ENCODE measurements at places on chromosomes 1 and 21.

DNA sequence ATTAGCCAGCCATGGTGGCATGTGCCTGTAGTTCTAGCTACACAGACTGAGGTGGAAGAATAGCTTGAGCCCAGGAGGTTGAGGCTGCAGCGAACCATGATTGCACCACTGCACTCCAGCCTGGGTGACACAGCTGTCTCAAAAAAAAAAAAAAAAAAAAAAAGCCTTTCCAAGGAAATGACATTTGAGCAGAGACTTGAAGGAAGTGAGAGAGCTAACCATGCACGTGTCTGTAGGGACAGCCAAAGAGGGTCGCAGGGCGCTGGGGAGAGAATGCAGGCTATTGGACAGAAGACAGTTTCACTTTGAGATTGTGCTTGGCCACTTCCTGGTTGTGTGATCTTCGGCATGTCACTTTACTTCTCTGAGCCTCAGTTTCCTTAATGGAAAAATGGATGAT, 6.8 kb downstream of the HCRTR1 start:
- no peak for DNase-seq

GRCh38 chr1:6218375-6219164, 12.7 kb downstream of the RNF207 start:
- DNase-seq: no peak

DNA sequence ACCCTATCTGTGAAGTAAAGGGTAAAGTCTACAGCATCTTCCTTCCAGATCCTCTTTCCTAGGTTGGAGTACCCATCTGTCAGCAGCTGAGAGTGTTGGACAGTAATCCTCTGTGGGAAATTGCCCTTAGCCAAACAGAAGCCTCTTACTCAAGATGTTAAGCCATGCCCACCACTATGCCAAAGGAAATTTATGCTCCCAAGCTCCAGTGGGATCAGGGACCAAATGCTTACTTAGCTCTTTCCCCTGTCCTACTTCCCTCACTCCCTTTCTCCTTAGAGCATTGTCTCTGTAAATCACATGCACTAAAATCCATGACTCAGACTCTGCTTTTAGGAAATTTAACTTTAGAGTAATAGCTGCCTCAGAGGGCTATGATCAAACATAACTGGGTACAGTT, 254.0 kb downstream of the BRINP2 start:
- no peak for DNase-seq

DNA sequence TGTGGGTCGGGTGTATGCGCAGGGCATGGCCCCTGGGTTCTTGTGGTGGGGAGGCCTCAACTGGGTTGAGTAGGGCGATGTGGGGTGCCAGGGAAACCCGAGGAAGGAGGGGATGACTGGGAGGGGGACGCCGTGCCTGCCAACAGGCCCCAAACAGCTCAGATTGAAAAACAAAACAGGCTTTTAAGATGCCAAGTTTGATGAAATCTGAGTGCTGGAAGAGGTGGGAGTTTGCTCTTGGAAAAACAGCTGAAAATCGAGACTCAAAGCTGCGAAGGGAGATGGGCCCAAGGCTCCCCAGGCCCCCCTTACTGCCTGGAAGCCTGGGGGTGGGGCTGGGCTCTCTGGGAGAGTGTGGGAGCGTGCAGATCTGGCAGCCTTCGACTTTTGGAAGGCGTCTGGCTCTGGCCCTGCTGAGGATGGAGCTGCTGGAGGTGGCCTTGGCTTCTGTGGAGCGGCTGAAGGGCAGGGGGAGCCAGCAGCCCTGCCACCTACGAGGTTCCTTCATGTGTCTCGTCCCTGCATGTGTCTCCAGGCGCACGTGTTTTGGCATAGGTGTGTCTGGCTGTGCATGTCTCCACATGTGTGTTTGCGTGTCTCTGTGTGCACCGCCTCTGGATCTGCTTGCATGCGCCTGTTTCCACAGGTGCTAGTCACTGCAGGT, 33.3 kb downstream of the PTPRF start:
- DNase-seq: no peak

DNA sequence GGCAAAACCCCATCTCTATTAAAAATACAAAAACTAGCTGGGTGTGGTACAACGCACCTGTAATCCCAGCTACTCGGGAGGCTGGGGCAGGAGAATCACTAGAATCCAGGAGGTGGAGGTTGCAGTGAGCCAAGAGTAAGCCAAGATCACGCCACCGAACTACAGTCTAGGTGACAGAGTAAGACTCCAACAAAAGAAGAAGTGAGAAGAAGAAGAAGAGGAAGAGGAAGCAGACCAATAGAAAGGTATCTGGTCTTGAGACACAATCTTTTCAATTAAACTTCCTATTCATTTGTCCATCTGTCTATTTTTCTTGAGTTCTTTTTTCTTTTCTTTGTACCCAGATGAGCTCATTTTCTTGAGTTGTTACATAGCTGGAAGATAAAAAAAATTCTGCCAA, 55.7 kb upstream of the ACADM start:
- DNase-seq: no peak

DNA sequence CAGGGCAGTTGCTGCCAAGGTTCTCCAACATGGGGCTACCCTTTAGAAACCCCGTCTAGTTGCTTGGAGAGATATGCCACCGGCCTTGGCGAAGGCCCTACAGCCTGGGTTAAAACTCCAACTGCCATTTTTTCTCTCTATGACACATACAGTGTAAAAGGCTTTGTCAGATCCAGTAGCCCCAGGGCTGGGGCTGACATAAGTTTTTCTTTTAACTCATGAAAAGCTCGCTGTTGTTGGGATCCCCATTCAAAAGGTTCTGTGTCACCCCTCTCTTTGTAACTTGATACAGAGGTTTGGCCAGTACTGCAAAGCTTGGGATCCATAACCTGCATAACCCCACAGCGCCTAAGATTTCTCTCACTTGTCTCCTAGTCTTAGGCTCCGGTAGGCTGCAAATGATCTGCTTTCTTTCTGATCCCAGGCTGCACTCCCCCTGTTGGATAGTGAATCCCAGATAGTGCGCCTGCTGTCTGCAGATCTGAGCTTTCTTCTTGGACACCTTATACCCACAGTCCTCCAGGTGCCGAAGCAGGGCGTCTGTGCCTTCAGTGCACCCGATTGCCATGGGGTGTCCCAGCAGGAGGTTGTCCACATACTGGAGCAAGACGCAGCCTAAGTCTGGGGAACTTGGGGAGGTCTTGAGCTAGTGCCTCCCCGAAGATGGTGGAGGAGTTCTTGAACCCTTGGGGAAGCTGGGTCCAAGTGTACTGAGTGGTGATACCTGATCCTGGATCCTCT, 406.2 kb downstream of the TGFB2 start:
- DNase-seq: no peak

GRCh38 chr1:56417646-56418045, 161.7 kb downstream of the PLPP3 start:
- DNase-seq: no peak

- DNase-seq: no peak
These were observed 24.0 kb downstream of the MRAP start for GRCh38 chr21:32322676-32323075.

DNA sequence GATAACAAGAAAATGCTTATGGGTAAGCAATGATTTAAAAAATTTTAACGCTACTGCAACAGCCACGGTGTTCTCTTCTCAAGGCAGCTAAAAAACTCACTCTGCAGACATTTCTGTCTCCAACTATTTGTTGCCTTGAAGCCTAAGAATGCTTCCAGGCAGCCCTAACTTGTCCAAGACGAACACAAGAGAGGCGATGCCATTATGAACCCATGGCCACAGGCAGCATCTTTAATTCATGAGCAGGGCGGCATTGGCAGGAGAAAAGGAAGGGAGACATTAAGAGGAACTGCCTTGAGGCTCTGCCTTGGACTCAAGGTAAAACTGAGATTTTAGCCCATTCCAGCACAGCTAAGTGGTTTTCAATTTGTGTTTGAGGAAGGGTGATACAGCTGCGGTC, 67.5 kb downstream of the KCND3 start:
- no peak for DNase-seq

- no peak for DNase-seq
These were observed 1237.5 kb downstream of the AMY1C start for GRCh38 chr1:104987210-104987609.

DNA sequence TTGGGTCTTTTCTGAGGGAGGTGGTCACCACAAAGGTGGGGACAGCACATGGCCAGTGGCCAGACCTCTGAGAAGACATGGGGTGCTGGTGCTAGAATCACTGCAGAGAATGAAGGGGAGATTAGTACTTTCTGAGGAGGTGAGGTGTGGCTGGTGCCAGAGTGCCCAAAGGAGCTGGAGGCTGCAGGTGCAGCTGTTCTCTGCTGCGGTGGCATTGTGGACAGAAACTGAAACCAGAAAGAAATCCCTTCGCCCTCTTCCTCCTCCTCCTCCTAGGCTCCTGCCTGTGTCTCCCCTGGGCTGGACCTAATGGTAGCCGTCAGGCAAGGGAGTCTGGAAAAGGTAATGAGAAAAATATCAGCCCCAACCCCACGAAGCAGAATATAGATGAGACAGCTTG, 261.7 kb downstream of the TM2D1 start:
- no peak for DNase-seq

DNA sequence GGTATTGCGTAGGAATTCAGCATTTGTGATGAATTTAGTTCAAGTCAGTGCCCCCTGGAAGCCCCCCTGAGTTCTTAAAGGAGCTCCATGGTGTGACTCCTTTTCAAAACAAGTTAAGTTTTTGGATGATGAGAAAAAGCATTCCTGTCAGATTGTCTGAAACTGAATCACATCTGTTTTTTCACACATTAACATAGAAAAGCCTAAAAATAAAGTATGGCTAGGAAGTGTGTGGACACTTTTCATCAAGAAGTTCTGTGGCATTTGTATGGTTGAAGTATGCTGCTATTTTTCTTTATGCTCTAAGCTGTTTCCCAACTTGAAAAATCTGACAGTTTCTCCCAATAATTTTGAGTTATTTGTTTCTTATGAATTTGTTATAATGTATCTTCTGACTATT, 33.7 kb downstream of the PRDM2 start:
- no peak for DNase-seq

DNA sequence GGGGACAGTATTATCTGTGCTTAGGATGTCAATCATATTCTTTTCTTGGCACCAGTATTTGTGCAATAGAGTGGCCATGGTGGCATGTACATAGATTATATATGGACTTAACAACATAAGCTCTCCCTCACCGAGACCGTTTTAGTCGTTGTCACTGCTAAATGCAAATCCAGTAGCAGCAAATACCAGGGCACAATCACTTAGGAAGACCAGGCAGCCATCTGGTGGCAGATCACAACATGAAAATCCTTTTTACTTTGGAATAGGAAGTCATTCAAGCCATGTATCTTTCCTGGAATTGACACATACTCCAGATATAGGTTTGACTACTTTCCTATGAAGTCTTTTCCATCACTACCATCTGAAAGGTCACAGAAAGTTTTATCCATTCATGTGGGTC, 53.2 kb upstream of the C1orf87 start:
- no peak for DNase-seq

- no peak for DNase-seq
These were observed 2.5 kb downstream of the FTCD start for GRCh38 chr21:46152927-46153246.

GRCh38 chr1:53317646-53318539, 10.0 kb downstream of the LRP8 start:
- no peak for DNase-seq

- DNase-seq: no peak
These were observed 177.1 kb downstream of the GABPA start for GRCh38 chr21:25911730-25912401.

DNA sequence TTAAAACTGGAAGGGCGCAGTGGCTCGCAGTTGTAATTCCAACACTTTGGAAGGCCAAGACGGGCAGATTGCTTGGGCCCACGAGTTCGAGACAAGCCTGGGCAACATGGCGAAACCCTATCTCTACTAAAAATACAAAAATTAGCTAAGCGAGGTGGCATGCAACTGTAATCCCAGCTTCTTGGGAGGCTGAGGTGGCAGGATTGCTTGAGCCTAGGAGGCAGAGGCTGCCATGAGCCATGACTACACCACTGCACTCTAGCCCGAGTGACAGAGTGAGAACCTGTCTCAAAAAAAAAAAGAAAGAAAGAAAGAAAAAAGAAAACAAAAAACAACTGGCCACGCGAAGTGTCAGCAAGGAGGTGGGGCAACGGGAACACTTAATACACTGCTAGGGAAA, 6.3 kb downstream of the UBE2G2 start:
- DNase-seq: no peak

DNA sequence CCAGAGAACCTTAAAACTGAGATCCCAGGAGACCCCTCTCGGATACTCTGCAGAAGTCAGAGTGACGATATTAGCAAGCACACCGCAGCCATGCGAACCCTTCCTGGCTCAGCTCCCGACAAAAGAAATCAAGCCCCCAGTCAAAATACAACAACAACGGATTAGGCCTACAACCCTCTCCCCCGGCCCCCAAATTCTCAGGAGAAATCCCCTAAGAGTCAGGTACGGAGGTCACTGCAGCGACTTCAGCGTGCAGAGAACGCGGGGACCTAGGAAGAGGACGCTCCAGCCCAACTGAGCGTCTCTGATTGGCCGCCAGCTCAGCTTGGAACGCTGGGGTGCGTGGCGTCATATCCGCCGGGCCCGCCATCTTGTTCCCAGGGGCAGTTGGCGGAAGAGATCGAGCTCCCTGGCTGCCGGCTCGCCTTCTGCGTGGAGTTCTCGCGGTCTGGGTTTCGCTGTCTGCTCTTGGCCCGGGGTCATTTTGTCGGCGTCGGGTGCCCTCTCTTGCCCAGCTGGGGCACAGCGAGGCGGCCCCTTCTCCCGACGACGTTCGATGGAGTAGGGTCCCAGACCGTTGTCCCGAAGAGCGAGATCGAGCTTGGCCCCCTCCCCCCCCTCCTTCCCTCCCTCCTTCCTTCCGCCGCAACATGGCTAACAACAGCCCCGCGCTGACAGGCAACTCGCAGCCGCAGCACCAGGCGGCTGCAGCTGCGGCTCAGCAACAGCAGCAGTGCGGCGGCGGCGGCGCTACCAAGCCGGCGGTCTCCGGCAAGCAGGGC, at the start of gene PRPF38B:
Gene PRPF38B, plus strand, starts transcription at position 369 of the 782 bp plus-strand sequence. Its CDS starts 282 bp downstream, at position 651.
- DNase-seq: peak; percentile 82

DNA sequence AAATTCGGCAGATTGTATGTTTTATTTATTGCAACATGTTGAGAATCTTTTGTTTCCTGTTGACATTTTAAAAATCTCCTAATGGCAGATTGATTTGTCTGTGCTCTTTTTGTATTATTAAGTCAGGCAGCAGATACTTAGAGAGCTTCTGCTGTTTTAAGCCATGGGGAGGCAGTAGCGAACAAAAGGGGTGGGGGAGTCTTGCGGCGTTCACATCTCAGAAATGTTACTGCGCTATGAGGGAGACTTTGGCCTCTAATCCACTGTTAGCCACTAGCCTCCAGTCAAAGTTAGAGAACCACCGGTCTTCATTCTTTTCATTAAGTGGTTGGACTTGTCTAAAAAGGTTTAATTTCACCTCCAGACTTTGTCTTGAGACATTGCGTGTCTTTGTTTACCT, 93.6 kb downstream of the DYRK1A start:
- no peak for DNase-seq

DNA sequence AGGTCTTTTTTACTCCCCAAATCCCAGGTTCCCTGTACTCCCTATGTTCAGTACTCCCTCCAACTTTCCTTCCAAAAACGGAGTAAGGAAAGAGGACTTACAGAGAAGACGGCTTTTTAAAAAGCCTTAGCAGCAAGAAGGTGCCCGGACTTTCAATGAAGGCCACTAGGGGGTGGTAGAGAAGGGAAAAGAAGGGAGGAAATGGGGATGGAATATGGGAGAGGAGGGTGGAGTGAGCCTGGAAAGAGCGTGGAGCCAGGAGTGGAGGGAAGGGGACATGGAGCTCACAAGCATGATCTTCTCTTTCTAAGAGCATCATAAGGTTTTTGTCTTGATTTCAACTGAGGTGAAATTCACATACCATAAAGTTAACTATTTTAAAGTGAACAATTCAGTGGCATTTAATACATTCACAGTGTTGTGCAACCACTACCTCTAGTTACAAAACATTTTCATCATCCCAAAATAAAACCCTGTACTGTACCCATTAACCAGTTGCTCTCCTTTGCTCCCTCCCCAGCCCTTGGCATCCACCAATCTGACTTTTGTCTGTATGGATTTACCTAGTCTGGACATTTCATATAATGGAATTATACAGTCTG, 129.9 kb downstream of the ZNF281 start:
- DNase-seq: no peak

Measured in GF-D8 (cell line).